ENCODE measurements at places on chromosomes 4 and X. TPM values are rescaled to one million over a fixed set of nuclear protein-coding genes. Genes with fewer than 3 reads are reported as not detected.

DNA sequence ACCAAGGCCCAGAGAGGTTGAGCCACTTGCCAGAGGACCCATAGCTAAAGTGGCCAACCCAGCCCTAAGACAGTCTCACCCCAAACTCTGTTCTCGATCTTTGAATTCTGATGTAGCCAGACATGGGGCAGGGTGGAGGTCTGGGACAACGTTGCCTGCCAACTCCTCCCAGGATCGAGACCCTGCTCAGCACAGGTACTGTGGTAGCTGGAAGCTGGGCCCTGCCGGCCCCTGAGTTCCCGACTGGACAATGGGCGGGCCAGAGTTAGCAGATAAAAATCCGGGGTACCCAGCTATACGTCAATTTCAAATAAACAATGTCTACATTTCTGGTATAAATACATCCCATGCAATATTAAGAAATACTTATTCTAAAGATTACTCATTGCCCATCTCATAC lies 35.3 kb downstream of the ADRA2C start:
- DNase-seq, result no peak

CISD2 gene
- 23.7 TPM for polyA plus RNA-seq

DNA sequence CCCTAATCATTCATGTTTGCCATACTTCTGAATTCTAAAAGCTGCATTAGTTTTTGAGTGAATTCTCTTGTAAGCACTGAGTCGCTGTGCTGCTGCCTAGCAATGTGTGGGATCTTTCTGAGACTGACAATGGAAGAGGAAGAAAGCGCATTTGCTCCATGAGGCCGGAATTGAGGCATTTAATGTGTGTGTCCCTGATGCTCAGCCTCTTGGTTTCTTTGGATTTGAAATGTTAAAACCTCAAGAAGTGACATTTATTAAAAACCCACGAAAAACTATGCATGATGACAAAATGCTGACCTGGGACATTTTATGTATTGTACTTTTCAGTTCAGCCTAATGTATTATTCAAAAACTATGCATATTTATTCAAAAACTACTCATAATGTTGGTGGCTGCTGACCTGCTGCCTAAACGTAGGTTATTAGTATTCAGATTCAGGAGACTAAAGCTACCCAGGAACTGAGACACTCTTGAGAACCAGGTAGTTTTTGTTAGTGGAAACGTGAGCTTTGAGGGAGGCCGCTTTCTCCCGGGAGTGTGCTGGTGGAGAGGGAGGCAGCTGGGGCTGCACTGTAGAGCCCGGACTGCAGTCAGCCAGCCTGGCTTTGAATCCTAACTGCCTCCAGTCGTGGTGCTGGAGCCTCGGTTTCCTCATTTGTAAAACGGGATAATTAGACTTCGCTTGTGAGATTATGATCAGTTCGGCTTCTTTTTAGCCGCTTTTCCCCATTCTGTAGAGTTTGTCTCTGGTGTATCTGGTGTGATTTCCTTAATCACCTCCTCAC lies 11.3 kb downstream of the RGS12 start:
- no peak for DNase-seq

GRCh38 chr4:130044788-130045531 lies 949.0 kb downstream of the C4orf33 start:
- no peak for DNase-seq

SH2D1A gene
- not detected for polyA plus RNA-seq

STK32B gene
- 1.7 TPM for polyA plus RNA-seq

CT83 gene
- polyA plus RNA-seq, result not detected

DNA sequence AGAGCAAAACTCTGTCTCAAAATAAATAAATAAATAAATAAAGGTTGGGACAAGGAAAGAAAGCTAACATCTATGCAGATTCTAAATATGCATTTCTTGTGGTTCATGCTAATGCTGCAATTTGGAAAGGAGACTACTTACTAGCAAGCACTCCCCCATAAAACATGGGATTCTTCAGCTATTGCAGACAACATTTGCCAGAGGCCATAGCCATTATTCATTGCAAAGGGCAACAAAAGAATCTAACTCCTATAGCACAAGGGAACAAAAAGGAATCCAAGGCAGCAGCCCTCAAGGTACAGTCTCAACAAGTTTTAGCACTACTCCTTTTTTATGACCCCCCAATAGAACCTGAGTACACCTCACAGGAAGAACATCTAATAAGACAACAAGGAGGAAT lies 8.0 kb upstream of the HERC5 start:
- DNase-seq, result no peak

DNA sequence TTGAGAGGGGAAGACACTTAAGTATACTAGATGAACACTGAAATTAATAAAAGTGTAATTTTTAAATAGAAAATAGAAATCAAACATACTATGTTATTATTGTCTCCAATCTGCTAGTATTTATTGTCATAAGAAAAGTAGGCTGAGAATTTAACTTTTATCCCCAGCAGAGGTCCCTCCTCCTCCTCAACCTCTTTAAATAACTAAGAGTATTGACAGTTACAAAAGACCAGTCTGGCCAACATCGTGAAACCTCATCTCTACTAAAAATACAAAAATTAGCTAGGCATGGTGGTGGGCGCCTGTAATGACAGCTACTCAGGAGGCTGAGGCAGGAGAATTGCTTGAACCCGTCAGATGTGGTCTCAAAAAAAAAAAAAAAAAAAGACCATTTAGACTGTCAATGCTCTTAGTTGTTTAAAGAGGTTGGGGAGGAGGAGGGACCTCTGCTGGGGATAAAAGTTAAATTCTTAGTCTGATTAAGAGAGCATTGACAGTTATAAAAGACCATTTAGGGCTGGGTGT lies 4.2 kb downstream of the SLC30A9 start:
- DNase-seq, result no peak

DNA sequence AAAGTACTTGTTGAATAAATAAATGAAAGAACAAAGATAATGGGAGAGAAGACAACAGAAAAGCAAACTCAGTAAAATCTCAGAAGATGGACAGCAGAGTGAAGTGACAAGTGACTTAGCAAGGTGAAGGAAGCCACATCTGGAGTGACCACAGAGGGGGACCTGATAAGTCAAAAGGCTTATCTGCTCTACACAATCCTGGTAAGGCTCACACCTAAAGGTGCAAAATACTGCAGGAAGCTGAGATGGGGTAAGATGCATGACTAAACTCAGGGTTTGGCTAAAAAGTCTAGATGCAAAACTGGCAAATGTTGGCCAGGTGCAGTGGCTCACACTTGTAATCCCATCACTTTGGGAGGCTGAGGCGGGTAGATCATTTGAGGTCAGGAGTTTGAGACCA lies 22.2 kb downstream of the TRMT2B start:
- DNase-seq, result no peak

MAGEA10 gene
- polyA plus RNA-seq, result not detected

Data from H1 (cell line).